ENCODE measurements at places on chromosomes 7 and 10.

- no peak for DNase-seq
These were observed 32.3 kb upstream of the PALS2 start for GRCh38 chr7:24540956-24541355.

DNA sequence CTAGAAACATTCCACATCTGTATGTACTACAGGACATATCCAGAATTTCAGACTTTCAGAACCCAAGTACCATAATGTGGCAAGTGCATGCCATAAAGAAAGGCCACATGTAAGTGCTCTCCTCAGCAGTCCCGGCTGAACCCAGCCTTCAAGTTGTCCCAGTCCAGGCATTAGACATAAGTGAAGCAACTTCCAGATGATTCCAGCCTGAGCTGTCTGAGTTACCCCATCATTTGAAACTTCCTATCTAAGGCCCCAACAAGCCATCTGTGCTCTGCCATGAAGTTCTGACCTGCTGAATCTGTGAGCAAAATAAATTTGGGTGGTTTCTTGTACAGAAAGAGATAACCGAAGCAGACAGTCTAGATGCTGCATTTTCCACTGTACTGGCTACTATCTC is 218.8 kb downstream of the IPMK start:
- DNase-seq = no peak

DNA sequence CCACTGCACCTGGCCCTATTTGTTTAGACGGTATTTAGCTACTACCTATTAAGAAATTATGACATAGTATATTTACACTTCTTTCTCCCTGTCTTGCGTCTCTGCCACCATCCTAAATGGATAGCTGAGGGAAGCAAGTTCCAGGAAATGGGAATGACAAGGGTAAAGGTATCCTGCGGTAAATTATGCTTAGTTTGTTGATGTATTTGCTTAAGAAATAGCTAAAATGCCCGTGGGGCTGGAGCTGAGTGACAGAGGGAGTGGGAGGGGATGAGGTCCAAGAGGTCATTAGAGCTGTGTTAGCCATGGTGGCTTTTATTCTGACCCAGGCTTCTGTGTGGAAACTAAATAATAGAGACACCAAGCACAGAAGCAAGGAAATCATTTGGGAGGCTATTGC is 29.0 kb upstream of the UBE2D1 start:
- no peak for DNase-seq

- no peak for DNase-seq
These were observed 165.3 kb downstream of the SORCS1 start for GRCh38 chr10:106999118-106999707.

GRCh38 chr10:58632216-58632615 is 119.5 kb downstream of the BICC1 start:
- DNase-seq = no peak

DNA sequence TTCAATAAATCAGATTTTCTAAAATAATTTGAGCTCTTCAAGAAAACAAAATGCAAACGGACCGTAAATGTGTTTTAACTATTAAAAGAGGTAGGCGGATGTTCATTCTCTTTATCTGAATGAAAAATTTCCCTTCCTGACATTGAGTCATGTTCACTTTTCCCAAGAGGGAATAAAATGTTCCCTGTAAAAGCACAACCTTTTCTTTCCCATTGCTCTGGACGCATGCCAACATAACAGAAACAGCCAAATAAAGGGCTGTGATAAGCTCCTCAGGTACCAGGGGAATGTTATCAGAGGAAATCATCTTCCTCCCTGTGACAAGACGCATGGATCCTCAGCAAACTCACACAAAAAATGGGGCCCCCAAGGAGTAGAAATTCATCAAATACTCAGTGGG is 251.8 kb downstream of the MTERF1 start:
- DNase-seq = no peak

DNA sequence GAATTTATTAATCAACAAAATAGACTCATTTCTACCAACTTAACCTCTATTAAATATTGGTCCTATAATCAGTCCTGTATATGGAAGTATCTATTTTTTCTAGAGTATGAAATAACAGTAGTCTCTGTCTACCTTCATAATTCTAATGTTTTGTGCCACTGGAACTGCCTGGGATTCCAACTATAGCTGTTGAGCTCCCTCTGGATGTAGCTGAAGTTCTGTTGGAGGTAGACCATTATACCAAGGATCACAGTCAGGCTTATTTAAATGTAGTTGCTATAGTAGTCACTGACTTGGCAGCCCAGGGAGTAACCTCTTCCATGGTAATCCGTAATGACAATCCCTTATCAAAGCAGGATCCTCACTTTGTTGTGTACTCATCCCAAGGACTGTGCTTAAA is 48.5 kb upstream of the PHYHIPL start:
- no peak for DNase-seq

- no peak for DNase-seq
These were observed 158.8 kb upstream of the GRB10 start for GRCh38 chr7:50941525-50941924.

DNA sequence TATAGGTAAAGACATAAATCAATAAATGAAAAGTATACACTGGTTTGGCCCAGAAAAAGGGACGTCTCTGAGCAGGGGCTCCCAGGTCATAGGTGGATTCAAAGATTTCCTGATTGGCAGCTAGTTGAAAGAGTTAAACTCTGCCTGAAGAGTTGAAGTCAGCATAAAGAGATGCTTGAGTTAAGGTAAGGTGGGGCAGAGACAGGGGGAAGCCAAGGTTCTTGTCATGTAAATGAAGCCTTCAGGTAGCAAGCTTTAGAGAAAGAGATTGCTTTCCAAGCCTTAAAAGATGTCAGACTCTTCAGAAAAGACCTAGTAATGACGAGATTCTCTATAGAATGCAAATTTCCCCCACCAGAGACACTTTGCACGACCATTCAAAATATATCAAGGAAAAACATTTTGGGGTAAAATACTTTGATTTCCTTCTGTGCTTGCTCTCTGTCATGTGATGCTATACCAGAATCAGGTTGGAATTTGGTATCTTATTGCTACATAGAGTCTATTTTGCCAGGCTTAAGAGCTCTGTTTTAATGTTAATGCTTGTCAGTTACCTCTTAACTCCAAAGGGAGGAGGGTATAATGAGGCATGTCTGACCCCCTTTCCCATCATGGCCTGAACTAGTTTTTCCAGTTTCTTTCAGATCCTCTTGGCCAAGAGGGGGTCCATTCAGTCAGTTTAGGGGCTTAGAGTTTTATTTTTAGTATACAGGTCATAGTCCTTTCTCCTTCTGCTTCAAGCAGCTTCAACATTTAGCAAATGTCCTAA is 429.6 kb downstream of the ADRA2A start:
- no peak for DNase-seq

DNA sequence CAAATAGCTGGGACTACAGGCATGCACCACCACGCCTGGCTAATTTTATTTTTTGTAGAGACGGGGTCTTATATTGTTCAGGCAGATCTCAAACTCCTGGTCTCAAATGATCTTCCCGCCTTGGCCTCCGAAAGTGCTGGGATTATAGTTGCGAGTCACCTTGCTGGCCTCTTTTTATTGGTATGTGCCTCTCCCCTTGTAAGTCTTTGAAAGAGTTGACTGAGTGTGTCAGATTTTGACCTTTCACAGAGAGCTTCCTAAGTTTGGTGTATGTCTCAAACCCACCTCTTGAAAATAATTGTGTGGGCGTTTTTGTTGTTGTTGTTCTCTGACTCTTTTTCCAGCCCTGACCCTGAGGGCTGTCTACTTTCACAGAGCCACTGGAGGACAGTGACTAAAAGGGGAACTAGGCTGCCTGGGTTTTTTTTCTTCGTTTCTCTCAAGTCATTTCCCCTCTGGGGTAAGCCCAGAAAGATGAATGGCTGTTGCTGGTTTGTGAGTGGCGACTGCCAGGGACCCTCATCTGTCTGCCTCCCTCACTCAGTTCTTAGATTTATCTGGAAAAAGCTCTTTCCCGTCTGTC is 262.8 kb downstream of the ZEB1 start:
- no peak for DNase-seq
